Activated T-helper 2 cell treated with anti-CD3 and anti-CD28 coated beads, Interferon-gamma antibody, Interleukin-2, Interleukin-4, amounts not matched to agents 10 μg/mL and 5 μg/mL and 100 μg/mL, durations not matched to agents 14 hours and 24 hours and 36 hours (primary cell): ENCODE measurements at places on chromosomes 6 and 20.

- no peak for DNase-seq
Observed at GRCh38 chr6:146289816-146290588, 253.6 kb upstream of the RAB32 start.

DNA sequence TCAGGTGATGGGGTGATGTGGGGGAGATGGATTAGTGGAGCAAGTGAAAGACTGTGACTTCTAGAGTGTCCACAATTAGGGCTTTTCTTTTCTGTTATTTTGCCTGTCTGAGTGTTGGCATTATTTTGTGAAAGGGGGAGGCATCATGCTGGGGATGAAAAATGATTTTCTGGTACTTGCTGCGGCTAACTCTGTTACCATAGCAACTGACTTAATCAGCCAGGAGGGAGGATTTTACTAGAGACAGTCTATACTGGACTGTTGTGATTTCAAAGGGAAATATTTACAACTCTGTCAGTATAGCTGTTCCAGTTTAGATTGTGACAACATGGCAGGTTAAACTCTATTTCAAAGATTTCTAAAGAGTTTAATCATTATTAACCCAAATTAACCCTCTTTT, 30.4 kb upstream of the MRAP2 start:
- no peak for DNase-seq

- DNase-seq, result no peak
Observed at GRCh38 chr6:8859501-8859900, 424.2 kb upstream of the SLC35B3 start.

- no peak for DNase-seq
Observed at GRCh38 chr6:87674290-87674689, 27.7 kb downstream of the AKIRIN2 start.

GRCh38 chr20:14489544-14489943, 152.1 kb upstream of the FLRT3 start:
- no peak for DNase-seq

DNA sequence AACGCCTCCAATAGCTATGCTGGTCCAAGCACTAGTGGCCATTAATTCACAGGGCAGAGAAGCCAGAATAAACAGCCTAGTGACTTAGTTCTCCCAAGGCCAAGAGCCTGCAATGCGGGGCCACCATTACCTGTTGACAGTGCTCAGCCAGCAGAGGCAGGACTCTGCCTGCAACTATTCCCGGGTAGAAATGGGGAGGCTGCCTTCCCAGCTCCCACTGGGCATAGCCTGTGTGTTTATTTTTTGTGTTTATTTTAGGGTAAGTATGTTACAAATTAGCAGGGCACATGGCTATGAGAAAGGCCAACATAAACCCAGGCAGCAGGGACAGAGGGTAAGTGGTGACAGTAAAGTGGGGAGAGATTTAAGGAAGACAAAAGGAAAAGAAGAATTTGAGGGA, 5.0 kb downstream of the GNAS-AS1 start:
- no peak for DNase-seq

- no peak for DNase-seq
Observed at GRCh38 chr20:62628691-62629090, 13.6 kb upstream of the SLCO4A1 start.

GRCh38 chr20:18639501-18639979, 51.7 kb downstream of the DTD1 start:
- DNase-seq, result no peak

- DNase-seq, result no peak
Observed at GRCh38 chr20:62726716-62727583, 18.3 kb downstream of the NTSR1 start.

DNA sequence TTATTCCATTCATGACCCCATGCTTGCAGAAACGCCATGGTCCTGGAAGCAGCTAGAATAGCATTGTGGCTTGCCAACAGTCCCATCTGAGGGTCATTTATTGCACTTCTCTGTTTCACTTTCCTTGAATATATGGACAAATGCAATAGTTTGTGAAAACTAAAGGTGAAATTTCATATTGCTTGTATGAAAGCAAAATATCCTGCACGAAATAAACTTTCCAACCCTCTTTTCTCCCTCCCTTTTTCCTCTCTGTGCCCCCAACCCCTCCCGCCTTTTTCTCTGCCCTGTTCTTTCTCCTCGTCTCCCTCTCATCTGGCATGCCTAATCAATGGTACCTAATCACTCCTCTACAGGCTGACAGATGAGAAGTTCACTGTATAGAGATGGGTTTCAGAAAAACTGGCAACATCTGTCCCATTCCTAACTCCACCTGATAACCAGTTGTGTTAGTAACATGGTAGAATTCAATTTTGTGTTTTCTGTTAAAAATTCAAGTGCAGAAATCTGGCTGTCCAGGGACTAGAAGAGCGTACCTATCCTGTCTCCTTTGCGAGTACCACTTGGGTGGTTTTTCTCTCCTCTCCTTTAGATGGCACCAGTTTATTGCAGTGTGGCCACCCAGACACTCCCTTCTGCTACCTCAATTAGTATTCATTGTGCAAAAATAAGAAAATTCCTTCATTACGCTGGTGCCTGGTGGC, 198.6 kb downstream of the FOXA2 start:
- no peak for DNase-seq

DNA sequence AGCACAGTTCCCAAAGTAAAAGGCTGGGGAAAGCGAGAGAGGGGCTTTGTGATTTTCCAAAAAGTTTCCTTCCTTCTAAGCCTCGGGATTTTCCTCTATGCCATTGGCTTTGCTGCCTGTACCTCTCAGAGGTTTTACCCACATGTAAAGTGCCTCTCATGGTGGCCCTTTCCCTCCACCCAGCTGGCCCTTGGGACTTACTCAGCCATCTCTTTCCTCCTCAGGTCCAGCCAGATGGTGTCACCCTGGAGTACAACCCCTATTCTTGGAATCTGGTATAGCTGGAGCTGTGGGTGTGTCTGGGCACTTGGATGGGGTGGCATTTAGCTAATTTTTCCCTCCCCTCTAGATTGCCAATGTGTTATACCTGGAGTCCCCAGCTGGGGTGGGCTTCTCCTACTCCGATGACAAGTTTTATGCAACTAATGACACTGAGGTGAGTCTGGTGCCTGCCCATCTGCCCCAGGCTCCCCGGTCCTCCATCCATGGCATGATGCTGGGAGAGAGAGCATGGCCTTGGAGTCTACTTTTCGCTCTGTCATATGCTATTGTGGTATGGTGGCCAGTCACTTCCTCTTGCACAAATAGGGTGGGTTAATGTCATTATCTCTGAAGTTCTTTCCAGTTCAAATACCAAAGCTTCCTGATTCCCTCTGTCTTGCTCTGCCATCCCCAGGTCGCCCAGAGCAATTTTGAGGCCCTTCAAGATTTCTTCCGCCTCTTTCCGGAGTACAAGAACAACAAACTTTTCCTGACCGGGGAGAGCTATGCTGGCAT, 1.1 kb downstream of the CTSA start:
- DNase-seq, result no peak

DNA sequence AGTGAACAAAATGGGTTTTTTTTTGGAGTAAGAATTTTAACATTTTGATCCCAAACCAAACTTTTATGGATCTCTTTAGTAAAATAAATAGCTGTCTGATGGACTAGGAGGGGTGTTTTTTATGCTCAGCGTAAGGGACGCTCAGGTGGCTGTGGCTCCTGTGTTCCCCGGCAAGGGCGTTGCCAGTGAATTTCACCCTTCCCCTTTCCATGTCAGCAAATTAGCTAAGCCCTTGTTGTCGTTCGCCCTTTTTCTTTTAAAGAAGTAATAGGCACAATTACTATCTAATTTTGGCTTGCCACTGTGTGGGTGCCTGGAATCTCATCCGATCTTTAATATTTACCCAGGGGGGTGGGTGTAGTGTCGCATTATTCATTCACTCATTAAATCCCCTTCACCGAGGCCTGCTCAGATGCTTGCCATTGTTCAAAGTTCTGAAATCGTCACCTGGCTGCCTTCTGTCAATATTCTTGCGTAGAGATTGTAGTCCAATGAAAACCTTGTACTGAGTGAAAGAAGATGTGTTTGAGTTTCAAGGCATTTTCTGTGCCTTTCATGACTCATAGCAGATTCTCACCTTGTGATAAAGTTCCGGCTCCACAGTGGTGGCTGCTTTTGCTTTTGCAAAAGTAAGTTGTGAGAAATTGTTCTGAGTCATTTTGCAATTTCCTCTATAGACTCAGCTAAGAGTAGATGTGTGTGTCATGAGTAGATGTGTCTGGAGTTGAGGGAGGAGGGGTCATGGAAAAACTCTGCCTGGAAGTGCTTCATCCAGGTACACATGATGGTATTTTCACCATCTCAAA, 40.0 kb upstream of the CLDN20 start:
- peak; percentile 56 for DNase-seq

- DNase-seq, result no peak
Observed at GRCh38 chr6:28254121-28254519, 2.1 kb upstream of the ZKSCAN4 start.

DNA sequence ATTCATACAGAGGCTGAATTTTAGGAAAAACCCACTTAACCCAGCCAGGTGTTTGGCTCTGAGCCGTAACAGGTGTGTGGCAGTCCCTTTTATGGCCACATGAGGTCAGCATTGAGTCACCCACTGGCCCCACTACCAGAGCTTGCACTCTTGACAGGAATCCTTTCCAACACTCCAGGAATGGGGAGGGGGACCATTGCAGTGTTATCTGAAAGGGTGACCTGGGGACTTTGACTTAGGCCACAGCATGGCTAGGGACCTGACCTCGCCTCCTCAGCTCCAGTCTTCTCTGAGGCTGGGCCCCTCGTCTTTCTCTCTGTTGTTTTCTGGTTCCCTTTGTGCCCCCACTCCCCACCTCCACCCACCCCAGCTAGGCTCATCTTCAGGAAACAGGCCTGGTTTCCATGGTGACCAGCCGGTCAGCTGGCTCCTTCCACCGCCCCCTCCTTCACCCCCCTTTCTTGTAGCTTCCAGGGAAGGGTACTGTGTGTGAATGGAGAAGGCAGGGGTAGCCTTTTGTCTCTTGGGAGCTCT, 2.1 kb upstream of the TMEM151B start:
- DNase-seq, result peak; percentile 51

- no peak for DNase-seq
Observed at GRCh38 chr20:25290646-25291431, 43.0 kb downstream of the PYGB start.

- DNase-seq, result no peak
Observed at GRCh38 chr20:53130795-53131194, 158.6 kb downstream of the TSHZ2 start.

DNA sequence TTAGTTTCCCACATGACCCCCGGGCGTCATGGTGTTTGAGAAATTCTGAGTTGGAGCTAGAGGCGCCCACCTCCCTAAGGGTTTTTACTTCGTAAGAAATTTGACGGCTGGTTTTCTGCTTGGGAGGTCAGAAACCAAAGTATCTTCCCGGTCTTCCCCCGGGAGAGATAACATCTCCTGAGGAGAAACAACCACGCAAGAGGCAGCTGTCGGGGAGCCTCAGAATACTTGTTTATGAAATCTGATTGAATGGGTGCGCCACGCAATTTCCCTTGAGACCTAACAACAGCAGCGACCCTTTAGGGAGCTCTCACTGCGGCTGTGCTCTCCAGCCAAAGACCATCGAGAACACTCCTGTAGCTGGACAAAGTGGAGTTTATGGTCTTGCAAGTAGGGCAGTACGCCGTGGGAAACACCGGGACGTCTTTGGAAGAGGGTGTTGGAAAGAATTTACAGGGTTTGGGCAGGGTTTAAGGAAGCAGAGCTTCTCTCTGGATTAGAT, 608 bp upstream of the EIF2S2 start:
- DNase-seq, result no peak

GRCh38 chr6:141437011-141437410, 695.7 kb upstream of the GJE1 start:
- no peak for DNase-seq

DNA sequence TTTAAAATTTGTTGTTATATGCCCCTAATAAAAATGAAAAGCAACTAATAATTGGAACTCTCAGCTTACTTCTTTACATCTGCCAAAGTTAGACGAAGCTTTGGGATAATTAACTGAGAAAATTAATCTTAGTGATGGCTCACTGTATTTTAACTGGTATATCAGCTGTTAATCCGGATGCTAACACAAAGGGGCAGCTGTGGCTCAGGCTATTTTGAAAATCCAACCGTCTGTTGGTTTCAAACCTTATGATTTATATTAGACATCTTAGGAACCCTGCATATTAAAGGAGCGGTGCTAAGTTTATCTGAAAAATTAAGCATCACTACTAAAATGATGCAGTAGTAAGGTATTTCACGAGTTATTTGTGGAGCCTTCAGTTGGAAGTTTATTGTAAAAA, 96.6 kb downstream of the AKAP7 start:
- no peak for DNase-seq

- no peak for DNase-seq
Observed at GRCh38 chr20:40572251-40572650, 116.8 kb downstream of the MAFB start.

- DNase-seq, result no peak
Observed at GRCh38 chr6:42963855-42964605, 3.5 kb downstream of the GNMT start.

- no peak for DNase-seq
Observed at GRCh38 chr6:13383328-13384163, 55.2 kb upstream of the TBC1D7 start.

DNA sequence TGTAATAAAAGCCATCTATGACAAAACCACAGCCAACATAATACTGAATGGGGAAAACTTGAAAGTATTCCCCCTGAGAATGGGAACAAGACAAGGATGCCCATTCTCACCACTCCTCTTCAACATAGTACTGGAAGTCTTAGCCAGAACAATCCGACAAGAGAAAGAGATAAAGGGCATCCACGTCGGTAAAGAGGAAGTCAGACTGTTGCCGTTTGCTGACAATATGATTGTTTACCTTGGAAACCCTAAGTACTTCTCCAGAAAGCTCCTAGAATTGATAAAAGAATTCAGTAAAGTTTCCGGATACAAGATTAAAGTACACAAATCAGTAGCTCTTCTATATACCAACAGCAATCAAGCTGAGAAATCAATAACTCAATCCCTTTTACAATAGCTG, 14.0 kb upstream of the RUNX2 start:
- DNase-seq, result no peak

DNA sequence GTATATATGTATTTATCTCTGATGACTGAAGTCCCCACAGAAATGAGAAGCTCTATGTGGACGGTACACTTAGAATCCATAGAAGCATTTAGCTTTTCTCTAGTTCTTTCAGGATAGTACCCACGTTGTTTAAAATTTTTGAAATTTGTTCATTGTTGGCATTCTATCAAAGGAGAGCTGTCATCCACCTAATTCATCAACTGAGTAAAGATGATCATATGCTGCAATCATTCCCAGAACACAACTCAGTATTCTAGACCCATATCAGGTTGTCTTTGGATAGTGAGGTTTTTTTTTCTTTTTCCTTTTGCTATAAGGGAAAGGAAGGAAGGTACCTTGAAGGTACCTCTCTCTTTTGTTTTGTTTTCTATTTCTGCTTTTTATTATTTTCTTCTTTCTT, 9.3 kb downstream of the SERAC1 start:
- DNase-seq, result no peak

GRCh38 chr6:113847447-113847846, 9.7 kb upstream of the MARCKS start:
- no peak for DNase-seq

DNA sequence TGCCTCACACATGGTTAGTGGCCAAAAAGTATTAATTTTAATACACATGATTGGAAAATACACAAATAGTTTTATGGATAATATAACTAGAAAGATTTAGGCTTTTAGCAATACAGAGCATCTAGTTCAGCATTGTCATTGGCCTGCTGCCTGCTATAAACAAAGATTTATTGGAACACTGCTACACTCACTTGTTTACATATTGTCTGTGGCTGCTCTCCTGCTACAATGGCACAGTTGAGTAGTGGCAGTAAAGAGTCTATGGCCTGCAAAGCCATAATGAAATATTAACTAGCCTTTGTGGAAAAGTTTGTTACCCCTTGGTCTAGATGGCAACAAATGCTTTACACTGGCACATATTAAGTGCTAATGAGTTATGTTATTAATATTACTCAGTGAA, 37.8 kb downstream of the ZNF451 start:
- no peak for DNase-seq

- DNase-seq, result no peak
Observed at GRCh38 chr20:5482791-5483190, 166.0 kb upstream of the PROKR2 start.
